DMS79 (cell line): ENCODE measurements at places on chromosomes 4 and X.

- DNase-seq, result no peak
Observed at GRCh38 chr4:125728568-125728967, 413.8 kb downstream of the FAT4 start.

GRCh38 chr4:128031756-128032384 is 29.2 kb upstream of the LARP1B start:
- DNase-seq, result no peak

- peak; percentile 33 for DNase-seq
Observed at GRCh38 chr4:140149846-140150635, 3.9 kb downstream of the MAML3 start.

DNA sequence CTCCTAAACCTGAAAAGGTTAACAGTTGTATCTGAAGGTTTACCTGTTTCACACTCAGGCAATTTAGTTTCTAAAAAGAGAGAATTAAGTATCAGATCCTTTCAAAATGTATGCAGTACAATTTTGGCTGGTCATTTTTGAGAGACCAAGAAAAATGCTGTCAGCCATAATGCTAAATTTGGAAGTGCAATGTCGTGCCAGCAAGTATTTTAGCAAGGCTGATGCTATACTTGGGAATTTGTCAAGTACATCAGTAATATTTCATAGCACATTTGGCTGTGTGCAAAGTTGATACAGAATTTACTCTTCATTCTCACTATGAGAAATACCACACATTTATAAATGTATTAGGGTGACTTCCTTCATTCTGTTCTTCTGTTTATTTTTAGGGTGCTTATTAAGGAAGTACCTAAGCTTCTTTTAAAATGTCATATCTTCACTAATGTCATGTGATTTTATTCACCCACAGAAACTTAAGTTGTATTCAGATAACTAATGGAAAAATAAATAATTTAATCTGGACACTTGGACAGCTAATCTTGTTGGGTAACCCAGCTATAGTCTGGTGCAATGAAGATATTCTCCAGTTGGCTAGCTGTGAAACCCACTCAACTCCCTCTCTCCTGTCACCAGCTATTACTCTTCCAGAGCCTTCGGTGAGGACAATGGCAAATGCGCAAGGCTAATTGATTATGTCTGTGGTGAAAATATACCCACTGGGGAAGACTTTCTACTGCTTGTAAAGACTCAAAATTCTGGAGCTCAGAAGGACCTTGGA is 84.2 kb upstream of the TLL1 start:
- DNase-seq, result no peak

DNA sequence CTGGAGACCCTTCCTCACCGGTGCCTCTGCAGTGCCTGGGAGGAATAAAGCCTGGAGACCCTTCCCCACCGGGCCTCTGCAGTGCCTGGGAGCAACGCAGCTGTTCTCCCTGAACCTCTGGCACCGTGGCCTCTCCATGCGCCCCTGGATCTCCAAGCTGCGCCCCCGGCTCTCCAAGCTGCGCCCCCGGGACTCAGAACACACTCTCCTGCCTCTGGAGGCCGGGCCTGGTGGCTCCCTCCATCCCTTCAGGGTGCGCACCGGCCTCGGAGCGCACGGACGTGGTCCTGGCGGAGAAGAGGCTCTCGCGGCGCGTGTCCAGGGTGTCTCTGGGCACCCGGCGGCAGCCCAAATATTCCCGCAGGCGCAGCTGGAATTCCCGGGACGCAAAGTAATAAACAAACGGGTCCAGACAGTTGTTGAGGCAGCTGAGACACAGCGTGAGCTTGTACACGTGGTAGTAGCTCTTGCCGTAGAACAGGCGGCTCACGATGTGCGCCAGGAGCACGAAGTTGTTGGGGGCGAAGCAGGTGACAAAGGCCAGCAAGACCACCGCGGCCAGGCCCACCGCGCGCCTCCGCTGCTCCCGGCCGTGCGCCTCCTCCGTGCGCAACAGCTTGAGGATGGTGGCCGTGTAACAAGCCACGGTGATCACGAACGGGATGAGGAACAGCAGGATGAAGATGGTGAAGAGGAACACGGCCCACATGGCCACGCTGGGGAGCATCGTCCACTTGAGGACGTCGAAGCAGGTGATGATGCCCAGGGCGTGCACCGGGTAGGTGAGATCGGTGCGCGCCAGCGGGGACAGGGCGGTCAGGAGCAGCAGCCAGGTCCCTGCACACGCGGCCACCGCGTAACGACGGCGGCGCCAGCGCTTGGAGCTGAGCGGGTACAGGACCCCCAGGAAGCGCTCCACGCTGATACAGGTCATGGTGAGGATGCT is 12.8 kb upstream of the ASMTL start:
- no peak for DNase-seq

DNA sequence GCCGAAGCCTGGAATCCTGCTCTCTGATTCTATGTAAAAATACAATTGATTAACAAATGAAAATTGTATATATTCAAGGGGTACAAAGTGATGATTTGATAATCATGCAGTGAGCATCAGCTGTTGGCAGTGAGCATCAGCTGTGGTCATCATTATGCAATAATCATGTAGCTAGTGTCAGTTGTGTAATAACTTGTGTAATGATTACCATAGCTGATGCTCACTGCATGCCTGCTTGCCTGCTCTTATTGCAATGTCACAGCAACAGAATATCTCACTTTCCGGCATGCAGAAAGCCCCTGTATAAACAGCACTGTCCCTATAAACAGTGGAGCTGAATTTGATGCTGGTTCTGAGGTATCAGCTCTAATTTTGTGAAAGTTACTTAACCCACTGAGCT is 46.8 kb downstream of the SULT1B1 start:
- no peak for DNase-seq

DNA sequence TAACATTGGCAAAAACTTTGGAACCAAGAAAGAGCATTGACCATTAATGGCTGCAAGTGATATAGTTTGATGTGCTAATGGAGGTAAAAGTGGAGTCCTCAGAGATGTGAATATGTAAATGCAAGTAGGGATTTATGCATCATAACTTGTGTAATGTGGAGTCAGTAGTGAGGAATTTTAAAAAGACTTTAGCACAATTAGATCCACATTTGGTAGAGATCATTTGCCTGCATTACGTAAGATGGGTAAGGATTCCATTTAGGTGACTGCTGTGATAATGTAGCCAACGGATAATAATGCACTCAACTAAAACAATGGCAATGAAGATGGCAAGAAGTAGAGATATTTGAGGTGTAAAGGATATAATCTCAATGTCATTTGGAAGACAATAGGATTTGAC is 1128.4 kb downstream of the ADGRL3 start:
- DNase-seq, result no peak

DNA sequence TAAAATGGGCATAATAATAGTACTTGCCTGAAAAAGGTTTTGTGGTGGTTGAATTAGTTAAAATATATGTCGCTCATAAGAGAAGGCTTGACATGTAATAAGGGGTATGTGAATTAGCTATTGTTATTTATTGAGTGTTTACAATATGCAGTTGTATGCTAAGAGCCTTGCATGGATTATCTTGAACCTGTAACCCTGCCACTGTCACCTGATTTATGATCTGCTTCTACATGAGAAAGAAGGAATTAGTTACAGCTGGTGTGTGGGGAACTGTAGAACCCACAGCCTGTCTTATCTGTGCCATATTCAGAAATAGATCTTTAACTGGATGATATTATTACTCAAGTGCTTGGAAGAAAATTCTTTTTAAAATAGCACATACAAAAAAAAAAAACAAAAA is 227.7 kb downstream of the LDB2 start:
- no peak for DNase-seq

GRCh38 chrX:71214152-71214551 is 8.9 kb upstream of the GJB1 start:
- no peak for DNase-seq

- DNase-seq, result no peak
Observed at GRCh38 chr4:8144359-8144758, 14.3 kb downstream of the ABLIM2 start.

GRCh38 chr4:8664976-8665375 is 72.4 kb downstream of the CPZ start:
- no peak for DNase-seq

- no peak for DNase-seq
Observed at GRCh38 chrX:139446832-139447231, 83.7 kb upstream of the F9 start.
